Right hindlimb (tissue), 1 donor: ENCODE measurements at places on chromosomes 13 and 19.

GRCh38 chr19:1066748-1067340 is at the start of gene ARHGAP45:
Gene ARHGAP45 (plus strand): TSS chr19:1067167. CDS start chr19:1067406, 239 bp downstream.
- DNase-seq: no peak

- no peak for DNase-seq
These were observed 264.0 kb downstream of the ENOX1 start for GRCh38 chr13:43522788-43523187.

GRCh38 chr13:111278743-111279652 is 41.4 kb upstream of the TEX29 start:
- DNase-seq: peak; percentile 57

GRCh38 chr13:22092791-22093560 is 422.1 kb downstream of the FGF9 start:
- no peak for DNase-seq

- DNase-seq: no peak
These were observed 163.4 kb downstream of the PCDH20 start for GRCh38 chr13:61252213-61252612.

- DNase-seq: no peak
These were observed 7.2 kb upstream of the SLC35E1 start for GRCh38 chr19:16579381-16579780.

DNA sequence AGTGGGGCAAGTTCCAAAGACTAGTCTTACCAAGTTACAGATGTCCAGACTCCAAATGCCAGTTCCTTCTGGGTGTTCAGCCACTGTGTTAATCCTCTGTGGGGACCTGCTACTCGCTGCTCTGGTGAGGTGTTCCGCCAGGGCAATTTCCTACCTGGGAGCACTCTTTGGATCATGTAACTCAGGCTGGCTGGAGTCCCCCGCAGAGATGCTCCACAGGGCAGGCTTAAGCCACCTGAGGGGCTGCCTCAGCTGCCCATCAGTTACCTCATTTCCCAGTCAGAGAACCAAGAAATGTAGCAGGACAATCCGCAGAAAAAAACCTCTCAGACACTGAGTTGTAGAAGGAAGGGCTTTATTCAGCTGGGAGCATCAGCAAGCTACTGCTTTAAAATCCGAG is 133.8 kb downstream of the ZNF737 start:
- DNase-seq: no peak

DNA sequence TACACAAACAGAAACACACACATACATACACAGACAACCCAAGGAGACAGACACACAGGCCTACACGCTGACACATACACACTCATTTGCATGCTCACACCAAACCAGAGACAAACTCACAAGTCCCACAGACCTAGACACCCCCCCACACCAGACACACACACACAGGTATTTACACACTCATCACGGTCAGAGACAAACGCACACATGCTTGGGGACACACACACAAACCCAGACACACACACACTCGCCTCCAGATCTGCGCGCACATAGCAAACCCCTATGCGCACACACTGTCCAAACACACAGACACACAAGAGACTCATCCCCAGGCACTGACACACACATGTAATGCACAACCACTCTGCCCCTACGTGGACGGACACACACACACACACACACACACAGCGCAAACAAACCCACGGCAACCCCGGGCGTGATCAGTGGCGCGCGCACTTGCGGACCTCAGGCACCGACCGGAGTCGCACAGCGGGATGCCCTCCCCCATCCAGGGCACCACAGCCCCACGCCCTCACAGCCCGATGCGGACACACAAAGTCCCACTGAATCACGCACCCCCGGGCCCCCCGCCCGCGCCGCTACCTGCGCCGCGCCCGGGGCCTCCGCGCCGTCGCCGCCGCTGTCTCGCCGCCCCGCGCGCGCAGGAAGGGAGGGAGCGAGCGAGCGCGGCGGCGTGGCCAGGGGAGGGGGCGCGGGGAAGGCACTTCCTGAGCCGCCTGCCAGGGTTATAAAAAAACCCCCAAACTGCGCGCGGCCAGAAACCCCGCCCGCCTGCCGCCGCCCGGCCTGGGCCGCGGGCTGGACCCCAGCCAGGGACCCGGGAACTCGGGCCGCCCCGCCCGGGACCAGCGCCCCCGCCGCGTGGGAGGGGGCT is at the start of gene ADAMTS10:
Gene ADAMTS10, minus strand, starts transcription at position 675 of the 895 bp plus-strand sequence. CDS start 5,005 bp downstream, outside the sequence.
- DNase-seq: peak; percentile 71

DNA sequence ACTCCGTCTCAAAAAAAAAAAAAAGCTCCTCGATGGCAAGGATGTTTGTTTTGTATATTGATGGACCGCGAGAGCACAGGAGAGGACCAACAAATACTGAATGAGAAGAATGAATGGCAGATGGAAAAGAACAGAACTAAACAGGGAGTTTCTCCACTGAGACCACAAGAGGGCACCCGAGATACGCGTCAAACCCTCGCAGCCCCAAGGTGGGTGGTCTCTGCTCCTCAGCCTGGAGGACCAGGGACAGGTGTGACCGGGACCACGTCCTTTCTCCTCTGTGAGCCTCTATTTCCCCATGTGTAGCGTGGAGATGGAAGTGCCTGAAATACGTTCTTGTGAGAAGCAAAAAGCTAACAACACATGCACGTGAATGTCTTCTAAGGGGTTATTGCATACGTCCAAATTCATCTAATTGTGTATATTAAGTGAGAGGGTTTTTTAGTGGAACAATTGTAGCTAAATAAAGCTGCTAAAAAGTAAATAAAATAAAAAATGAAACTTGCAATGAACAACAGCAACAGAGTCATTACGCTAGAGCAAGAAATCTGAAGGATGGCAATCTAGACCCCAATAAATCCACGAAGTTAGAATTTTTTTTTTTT is 8.3 kb upstream of the CDC42EP5 start:
- DNase-seq: peak; percentile 69

GRCh38 chr19:43553656-43554055 is 20.7 kb downstream of the ZNF575 start:
- DNase-seq: no peak

DNA sequence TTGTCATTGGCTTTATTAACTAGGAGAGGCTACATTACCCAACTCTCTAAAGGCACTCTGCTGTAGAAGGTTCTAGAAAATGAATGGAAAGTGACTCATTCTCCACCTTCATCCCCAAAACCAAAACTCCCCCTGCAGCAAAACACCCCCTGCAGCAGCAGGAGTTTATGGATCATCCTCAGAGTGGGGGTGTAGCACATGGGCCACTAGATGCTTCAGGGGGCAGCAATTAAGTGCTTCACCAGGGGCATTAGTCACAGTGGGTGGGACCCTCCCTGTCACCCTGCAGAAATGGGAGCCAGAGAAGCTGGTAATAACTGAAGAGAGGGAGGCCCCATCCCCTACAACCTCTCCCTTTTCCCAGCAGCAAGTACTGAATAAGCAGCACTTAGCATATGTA is 64.5 kb upstream of the MED4 start:
- DNase-seq: no peak

GRCh38 chr13:110266983-110267382 is 40.0 kb downstream of the COL4A1 start:
- peak; percentile 27 for DNase-seq

DNA sequence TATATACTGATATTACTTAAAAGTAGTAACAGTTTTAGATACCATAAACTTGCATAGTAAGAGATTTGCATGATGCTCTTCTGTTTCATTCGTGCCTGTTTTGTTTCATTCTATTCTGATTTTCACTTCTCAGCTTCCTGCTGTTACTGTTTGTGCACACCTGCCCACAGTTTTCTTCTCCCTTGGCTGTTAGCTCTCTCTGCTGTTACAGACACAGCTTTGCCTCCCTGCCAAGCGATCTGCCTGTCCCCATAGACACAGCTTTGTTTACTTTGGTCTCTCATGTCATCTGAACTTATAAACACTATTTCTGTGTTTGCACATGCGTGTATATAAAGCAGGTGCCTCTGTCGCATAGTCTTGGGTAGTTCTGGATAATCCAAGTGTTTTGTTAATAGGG is 21.4 kb upstream of the UPF3A start:
- DNase-seq: no peak

- DNase-seq: peak; percentile 77
These were observed 71.3 kb downstream of the KLF12 start for GRCh38 chr13:74062933-74063332.

DNA sequence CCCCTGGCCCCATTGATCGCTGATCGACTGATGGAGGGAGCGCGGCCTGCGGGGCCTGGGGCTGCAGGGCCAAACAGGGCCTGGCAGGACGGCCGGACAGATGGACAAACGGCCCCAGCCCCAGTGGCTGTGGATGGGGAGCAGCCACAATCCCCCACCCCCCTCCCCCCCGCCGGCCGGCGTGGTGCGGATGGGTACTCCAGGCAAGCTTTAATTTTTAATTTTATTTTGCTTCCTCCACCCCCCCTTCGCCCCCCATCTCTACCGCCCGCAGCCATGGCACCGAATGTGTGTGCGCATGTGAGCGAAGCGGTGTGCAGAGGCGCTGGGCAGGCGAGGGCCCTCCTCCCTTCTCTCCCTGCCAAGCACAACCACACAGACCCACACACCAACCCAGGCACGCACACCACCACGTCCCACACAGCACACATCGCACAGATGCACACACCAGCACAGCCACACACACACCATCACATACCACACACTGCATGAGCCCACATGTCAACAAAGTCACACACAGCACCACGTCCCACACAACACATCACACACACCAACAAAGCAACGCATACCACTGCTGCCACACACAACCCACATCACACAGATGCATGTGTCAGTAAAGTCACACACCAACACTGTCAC is 12.4 kb downstream of the ERFL start:
- DNase-seq: no peak

DNA sequence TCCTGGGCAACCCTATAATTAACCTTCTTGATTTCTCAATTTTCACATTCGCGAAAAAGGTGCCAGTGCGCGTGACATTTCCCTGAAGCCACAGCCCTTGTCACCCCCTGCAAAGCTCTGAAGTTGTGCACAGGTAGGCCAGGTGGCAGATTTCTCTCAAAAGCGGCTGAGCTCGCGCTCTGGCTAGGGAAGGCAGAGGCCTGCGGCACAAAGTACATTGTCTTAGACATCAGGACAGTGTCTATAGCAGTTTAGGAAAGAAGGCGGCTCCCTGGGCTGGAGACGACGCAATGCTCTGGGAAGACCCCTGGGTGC is 42.9 kb upstream of the ZNF14 start:
- DNase-seq: no peak

DNA sequence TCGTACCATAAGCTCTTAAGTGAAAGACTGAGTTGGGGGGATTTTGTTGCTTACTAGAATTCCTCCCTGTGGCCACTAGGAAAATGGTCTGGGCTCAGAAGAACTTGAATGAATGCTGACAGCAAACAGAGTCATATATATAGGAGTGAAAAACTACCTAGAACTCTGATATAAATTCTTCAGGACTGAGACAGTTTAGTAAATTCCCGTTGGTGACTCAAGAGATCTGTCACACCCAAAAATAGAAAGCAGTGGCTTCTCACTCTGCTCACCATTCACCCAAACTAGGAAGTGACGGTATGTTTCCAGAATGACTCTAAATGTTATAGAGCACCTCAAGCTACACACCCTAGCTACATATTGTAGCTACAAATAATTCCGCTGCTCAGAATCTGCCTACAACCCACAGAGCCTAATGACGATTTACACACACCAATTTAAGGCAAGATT is 116.2 kb downstream of the TBC1D4 start:
- no peak for DNase-seq

DNA sequence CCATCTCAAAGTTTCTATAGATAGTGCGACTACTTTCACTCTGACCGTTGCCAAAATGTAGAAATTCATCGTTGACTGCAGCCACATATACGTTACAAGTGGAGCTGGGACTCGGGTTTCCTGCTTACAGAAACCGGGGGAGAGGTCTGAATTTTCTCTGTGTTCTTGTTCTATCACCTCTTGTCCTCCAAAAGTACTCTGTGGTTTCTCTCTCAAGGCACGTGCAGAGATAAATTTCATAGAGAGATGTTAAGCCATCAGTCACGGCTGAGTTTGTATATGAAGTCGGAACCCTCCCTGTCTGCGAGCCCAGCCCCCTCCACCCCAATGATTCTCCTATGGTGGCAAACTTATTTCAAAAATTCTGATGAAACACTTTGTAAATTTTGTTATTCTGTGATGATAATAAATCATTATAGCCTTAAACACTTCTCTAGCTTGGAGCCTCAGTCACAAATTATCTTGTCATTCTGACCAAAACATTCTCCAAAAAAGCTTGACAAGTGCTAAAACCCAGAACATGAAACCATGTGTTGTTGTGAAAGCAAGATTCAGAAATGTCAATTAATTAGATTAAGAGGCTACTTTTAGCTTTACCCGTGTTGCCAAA is 87.5 kb downstream of the TSHZ3 start:
- DNase-seq: no peak

GRCh38 chr13:65650321-65650720 is 1579.8 kb downstream of the PCDH9 start:
- no peak for DNase-seq

- no peak for DNase-seq
These were observed 239.6 kb downstream of the LHFPL6 start for GRCh38 chr13:39363382-39363772.

- no peak for DNase-seq
These were observed 86.1 kb upstream of the TM9SF2 start for GRCh38 chr13:99415014-99415650.

- no peak for DNase-seq
These were observed 72.8 kb downstream of the EFNB2 start for GRCh38 chr13:106462710-106463109.

DNA sequence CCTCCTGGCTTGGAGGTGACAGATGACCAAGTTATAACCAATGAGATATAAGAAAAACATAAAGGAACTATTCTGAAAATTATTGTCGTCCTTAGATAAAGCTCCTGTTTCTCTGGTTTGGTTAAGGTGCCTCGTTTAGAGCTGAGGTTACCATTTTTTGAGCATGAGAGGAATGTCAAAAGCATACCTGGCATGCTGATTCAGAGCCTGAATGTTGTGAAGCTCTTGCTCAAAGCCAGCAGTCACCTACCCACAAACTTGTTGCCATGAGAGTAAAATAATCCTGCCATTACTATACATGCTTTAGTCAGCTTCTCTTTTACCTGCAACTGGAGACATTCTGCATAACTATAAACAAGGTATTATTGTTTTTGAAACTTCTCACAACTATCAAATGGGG is 1116.2 kb downstream of the DIAPH3 start:
- no peak for DNase-seq

DNA sequence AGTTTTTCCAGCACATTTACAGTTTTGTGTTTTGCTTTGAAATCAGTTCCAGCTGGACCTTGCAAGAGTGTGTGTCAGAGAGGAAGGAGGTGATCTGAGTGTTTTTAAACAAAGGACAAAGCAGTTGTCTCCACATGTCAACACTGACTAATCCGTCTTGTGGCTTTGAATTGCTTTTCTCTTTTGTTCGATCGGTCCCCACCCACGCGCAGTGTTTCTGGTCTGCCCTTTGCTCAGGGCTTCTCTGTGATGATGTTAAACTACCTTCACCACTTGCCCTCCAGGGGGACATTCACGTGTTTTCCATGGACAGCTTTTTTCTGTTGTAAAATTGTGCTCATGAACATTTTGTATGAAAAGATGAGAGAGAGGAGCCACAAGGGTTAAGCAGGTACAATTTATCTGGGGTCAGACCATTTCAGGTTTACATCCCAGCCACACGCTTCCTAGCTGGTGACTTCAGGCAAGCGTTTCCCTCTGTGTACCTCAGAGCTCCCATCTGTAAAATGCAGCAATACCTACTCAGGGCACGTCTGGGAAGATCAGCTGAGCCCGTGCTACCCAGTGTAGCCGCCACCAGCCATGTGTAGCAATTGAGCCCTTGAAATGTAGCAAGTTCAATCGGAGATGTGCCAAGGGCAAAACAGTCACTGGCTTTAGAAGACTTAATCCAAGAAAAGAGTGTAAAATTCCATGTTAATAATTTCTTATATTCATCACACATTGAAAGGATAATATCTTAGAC is 13.5 kb upstream of the PLA2G4C start:
- no peak for DNase-seq
